Germinal center (tissue), 1 donor: ENCODE measurements at places on chromosomes 13 and 19.

GRCh38 chr19:42075616-42076379 is at the start of gene ZNF574:
ZNF574 (plus strand) TSS chr19:42076166; CDS start chr19:42078607, 2,441 bp downstream.
- DNase-seq, result peak; percentile 98

GRCh38 chr13:50909605-50910484 is at the start of gene RNASEH2B:
RNASEH2B (plus strand) TSS chr13:50909791; CDS start chr13:50910077, 286 bp downstream.
- DNase-seq, result peak; percentile 77

GRCh38 chr19:48991873-48992580 is 1.1 kb downstream of the GYS1 start:
- no peak for DNase-seq

- no peak for DNase-seq
Measured at GRCh38 chr19:35290381-35291127, 1.4 kb upstream of the MAG start.

GRCh38 chr13:114198556-114198955 is 19.5 kb downstream of the CFAP97D2 start:
- no peak for DNase-seq
